Dermis microvascular lymphatic vessel endothelial cell (primary cell): ENCODE measurements at places on chromosomes 1 and 21. TPM values are rescaled to one million over a fixed set of nuclear protein-coding genes. Genes with fewer than 3 reads are reported as not detected.

- no peak for DNase-seq
These were observed 107.2 kb downstream of the PLPPR5 start for GRCh38 chr1:98897479-98897878.

DNA sequence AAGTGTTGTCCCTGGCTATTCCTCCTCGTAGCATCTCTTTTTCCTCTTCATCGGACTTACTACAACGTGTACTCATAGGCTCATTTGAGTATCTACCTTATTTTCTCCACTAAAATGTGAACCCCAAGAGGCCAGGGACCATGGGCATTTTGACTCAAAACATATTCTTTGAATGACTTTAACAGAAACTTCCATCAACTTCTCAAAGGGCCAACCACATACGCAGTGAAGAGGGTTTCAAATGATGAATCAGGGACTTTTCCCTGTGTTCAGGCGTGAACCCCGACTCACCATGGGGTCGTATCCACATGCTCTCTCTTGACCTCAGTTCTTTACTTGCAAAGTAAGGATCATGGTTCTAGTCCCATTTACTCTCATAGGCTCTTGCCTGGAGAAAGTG, 20.2 kb upstream of the GPR137B start:
- no peak for DNase-seq

- DNase-seq, result peak; percentile 24
These were observed 3.1 kb downstream of the PANK4 start for GRCh38 chr1:2523191-2523890.

- DNase-seq, result no peak
These were observed 8.5 kb upstream of the NBL1 start for GRCh38 chr1:19635646-19636045.

GRCh38 chr1:1189111-1189510, 15.4 kb downstream of the TTLL10 start:
- DNase-seq, result no peak

GRCh38 chr21:27277110-27277509, 310.2 kb upstream of the ADAMTS5 start:
- no peak for DNase-seq

DNA sequence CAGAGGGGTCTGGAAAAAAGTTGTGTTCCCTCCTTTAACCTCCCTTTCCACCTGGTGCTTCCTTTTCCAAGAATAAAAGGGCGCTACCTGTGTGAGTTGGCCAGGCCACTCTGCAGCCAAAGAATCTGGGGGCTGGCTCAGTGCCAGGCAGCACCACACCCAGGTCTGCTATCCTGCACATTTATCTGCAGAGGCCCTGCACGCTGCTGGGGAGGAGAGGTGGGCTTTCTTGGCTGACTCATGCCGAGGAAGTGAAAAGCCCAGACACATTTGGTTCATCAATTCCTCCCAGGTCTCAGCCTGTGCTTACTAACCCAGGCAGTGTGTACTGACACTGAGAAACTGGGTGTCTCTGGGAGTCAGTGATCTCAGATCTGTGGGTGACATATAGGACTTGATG, 79.8 kb upstream of the F3 start:
- DNase-seq, result no peak

GRCh38 chr1:9066945-9067807, 2.3 kb downstream of the SLC2A5 start:
- peak; percentile 39 for DNase-seq

- DNase-seq, result no peak
These were observed 31.8 kb downstream of the UBE2U start for GRCh38 chr1:64235181-64235580.

GRCh38 chr1:1352786-1353388, 3.7 kb upstream of the DVL1 start:
- DNase-seq, result no peak

- no peak for DNase-seq
These were observed 941 bp downstream of the ARNT start for GRCh38 chr1:150875197-150876118.

- no peak for DNase-seq
These were observed 29.9 kb upstream of the ZNF695 start for GRCh38 chr1:247037511-247038320.

DNA sequence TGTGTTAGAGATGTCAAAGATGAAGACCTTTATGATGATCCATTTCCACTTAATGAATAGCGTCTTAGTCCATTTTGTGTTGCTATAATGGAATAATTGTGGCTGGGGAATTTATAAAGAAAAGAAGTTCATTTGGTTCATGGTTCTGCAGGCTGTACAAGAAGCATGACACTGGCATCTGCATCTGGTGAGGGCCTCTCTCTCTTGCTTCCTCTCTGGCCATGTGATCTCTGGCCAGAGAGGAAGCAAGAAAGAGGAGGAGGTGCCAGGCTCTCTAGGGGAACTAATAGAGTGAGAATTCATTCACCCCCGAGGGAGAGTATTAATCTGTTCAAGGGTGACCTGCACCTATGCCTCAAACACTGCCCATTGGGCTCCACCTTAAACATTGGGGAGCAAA, 242.8 kb downstream of the DISC1 start:
- no peak for DNase-seq

DNA sequence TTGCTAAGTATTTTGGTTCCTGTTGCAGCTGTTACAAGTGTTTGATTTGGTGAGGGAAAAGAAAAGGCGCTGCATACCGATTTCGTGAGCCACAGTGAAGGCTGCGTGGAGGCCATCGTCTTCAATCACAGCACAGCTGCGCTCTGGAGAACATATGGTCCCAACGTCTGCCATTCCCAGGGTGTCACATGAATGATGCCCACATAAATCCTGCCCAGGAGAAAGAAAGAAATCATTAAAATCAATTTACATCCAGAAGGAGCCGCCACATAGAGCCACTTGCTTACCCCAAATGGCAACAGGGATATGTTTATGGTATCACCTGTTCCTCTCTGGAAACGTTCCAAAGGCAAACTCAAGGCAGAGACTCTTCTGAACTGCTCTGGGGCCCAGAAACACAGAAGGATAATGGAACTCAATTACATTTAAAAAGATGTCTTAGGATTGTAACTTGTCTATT, 12.2 kb downstream of the ADAMTS5 start:
- no peak for DNase-seq

- DNase-seq, result no peak
These were observed 1.5 kb upstream of the SCCPDH start for GRCh38 chr1:246722720-246723119.

DNA sequence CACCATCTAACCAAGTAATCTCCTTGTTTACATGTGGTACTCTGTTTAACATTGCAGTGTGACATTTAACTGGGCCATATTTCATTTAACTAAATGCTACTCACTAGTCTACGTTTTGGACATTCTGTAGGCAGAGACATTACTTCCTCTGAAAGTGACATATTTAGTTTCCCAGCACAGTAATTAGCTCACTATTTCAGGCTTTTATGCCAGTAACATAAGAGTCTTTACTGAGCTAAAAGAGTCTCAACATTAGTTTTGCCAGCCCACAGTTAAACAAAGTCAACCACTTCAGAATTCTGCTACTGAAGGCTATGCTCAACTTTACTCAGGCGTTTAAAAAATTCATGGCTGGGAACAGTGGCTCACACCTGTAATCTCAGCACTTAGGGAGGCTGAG, 2.6 kb upstream of the TNFRSF9 start:
- no peak for DNase-seq

GRCh38 chr21:15289896-15290841, 225.4 kb upstream of the NRIP1 start:
- no peak for DNase-seq

- no peak for DNase-seq
These were observed 14.7 kb upstream of the RASSF5 start for GRCh38 chr1:206492589-206492988.

DNA sequence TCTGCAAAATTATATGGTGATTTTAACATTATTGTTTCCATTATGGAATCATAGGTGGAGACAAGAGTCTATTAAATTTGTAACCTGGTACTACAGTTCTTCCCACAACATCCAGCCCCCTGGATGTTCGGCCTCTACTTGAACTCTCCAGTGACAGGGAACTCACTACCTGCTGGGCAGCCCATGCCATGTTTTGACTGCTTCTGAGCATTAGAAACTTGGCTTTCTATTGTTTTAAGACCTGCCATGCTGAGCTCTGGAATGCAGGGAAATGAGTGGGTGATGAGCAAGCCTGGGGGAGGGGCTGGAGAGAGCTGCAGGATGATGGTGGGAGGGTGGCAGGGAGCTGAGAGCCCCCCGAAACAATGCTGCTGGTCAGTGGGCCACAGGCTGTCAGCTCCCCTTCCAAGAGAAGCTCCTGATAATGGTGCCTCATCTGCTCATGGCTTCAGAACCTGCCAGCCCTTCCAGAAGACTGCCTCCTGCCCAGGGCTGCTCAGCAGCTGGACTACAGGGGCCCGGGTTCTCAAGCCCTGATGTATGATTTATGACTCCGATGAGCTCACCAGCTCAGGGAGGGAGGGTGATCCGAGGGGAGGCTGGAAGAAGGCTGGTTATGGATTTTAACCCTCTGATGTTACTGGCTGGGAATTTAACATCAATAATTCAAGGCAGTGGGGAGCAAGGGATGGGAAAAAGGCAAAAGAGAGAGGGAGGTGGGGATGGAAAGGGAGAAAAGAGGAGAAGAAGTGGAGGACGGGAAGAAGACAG, 205.0 kb downstream of the HIVEP3 start:
- no peak for DNase-seq

DNA sequence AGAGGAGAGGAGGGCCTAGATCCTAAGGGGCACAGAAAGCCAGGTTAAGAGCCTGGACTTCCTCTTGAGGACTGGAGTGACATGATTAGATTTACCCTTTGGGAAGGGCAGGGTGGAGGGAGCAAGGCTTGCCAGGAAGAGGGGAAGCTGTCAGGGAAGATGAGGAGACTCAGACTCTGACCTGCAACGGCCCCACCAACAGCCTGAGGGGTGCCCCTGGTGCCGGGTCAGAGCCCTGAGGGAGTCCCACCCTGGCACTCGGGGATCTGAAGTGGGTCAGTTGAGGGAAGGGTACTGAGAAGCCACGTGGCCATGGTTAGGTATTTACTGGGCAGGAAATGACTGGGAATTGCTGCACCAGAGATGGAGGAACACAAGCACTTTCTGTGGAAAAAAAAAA, 9.8 kb downstream of the ECE1 start:
- peak; percentile 62 for DNase-seq

DNA sequence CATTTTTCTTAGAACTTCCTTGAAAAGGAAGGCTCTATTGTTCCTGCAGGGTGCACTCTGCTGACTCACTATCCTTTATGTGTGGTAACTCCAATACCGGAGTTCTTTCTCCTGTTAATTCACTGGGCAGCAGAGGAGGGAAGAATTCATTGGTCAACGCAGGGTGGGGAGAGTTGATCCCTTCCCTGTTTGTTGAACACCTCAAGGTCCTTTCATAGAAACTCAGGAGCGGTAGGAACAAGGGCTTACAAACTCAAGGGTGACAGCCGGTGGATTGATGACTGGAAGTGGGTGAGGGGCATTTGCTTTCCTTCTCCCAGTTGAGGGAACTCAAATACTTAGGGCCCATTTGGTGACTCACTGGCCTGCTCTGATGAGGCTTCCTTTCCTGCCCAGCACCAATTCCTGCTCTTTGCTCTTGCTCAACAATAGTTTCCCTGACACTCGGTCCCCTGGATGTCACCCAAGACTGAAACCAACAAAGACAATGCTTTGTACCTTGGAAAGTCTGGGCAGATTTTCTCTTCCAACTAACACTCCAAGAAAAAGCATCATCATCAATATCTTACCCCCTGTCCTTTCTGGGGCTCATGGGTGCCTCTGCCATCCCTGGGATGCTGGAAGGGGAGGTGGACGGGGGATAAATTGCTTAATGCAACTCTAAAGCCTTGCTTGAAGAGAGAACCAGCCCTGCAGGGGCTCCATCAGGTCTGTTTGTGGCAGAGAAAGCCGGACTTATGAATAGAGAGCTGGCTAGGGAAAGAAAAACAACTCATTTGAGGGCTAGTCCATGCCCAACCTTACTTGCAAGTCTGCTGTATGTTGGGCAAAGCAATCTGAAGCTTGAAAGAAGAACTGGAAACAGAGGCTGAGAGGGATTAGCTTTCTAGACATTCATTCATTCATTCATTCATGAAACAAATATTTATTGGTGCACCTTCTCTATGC, 9.3 kb downstream of the SLC26A9 start:
- DNase-seq, result peak; percentile 79

DNA sequence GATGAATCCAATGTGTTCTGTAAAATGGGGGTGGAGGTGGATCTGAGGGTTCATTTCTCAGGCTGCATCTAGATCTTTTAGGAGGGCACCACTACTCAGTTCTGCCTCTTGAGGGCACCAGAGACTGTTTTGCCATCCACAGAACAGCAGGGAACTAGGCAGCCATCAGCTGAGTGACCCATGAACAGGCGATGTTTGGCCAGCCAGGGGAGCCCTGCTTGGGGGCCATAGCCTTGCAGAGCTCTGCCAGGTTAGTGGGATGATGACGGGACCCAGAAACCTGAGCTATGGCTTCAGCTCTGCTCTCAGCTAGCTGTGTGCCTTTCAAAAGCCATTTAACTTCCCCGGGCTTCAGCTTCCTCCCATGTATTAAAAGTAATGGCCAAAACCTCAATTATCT, 13.4 kb upstream of the NOS1AP start:
- peak; percentile 81 for DNase-seq

GRCh38 chr1:70112838-70113237, 92.5 kb downstream of the LRRC40 start:
- DNase-seq, result no peak

GRCh38 chr1:14745789-14746188, 147.3 kb downstream of the KAZN start:
- no peak for DNase-seq

GRCh38 chr1:234139966-234140365, 233.3 kb upstream of the COA6 start:
- DNase-seq, result peak; percentile 85

HSD3B2 gene
- total RNA-seq, result not detected in 2 replicates

COL16A1 gene
- 0.26 and 0.51 TPM in 2 replicates for total RNA-seq

LMX1A gene
- total RNA-seq, result not detected in 2 replicates

TSPEAR gene
- 0.13 TPM in 2 replicates for total RNA-seq

NR1I3 gene
- total RNA-seq, result not detected in 2 replicates

BCAN gene
- not detected in 2 replicates for total RNA-seq

CNR2 gene
- not detected in 2 replicates for total RNA-seq

SIM2 gene
- not detected in 2 replicates for total RNA-seq

VANGL2 gene
- total RNA-seq, result not detected in 2 replicates

DDX59 gene
- total RNA-seq, result 9.6 and 10.1 TPM in 2 replicates

KCNK2 gene
- under 0.01 and 0.26 TPM in 2 replicates for total RNA-seq

COL6A2 gene
- total RNA-seq, result 6.5 and 46.0 TPM in 2 replicates

FCGR2B gene
- not detected in 2 replicates for total RNA-seq

LYPD8 gene
- not detected in 2 replicates for total RNA-seq

SPRR4 gene
- total RNA-seq, result not detected in 2 replicates

DENND2D gene
- 1.4 TPM in 2 replicates for total RNA-seq

CLIC6 gene
- total RNA-seq, result not detected in 2 replicates
